Suppressor macrophage treated with lipopolysaccharide for 1 hour (primary cell): ENCODE measurements at places on chromosomes 7 and 10.

- peak; percentile 96 for DNase-seq
These were observed 463 bp upstream of the UPP1 start for GRCh38 chr7:48088559-48089045.

DNA sequence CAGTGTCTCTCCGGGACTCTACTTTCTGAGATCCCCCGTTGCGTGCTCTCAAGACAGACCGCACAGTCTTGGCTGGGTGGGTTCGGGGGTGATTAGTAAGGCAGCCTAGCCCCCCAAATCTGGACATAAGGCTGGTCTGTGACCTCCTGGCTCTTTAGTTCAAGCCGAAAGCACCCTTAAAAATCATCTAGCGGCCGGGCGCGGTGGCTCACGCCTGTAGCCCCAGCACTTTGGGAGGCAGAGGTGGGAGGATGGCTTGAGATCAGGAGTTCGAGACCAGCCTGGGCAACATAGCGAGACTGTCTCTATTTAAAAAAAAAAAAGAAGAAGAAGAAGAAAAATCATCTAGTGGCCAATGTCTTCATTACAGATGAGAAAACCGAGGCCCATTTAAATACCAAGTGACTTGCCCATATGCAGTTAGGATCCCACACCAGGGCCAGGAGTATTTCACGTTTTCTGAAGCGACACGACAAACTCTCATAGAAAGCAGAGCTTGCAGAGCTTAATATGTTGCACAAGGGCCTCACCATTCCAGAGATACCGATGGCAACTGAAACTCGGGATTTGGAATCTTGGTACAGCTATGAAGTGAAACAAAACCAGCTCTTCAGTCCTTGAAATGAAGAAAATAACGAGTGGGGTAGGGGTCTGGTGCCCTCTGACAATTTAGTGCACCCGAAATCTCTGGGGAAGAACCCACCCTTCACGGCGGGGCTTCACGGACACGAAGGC is 703 bp upstream of the HILPDA start:
- DNase-seq: no peak

DNA sequence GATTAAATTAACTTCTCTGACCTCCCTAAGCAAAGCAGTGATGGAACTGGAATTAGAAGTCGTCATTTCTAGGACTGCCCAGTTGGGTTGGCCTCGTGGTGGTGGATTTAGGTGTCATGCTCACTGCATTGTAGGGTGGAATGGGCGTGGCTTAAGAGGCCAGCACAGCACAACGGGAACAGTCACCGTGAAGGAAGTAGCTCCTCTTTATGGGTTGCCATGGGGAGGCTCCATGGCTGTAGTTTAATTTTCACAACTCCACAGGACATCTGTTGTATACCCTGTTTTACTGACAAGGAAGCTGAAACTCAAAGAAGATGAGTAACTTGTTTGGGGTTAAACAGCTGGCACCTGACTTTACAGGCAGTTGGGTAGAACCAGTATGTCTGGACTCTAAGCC is 208.3 kb downstream of the CELF2 start:
- DNase-seq: peak; percentile 81

GRCh38 chr10:122173337-122173736 is 97.8 kb upstream of the BTBD16 start:
- no peak for DNase-seq

DNA sequence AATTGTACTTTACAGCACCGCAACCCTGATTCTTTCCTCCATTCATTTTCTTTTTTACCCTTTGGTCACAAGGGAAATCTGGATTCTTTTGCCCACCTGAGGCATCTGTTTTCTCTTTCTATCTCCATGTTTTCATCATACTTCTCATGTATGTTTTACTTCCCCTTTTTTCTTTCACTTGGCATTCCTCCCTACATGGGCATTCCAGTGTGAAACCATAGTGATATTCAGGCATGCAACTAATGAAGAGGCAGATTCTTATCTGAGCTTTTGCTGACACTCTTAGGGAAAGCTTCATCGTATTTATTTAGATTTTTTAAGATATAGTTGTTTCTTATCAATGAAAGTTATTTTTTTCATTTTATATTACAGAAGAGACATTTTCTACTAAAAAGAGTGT is 405.2 kb upstream of the TEX47 start:
- DNase-seq: no peak

- DNase-seq: no peak
These were observed 1456.1 kb downstream of the GATA3 start for GRCh38 chr10:9510626-9511025.

- no peak for DNase-seq
These were observed 17.0 kb downstream of the BCAP29 start for GRCh38 chr7:107596881-107597581.

- DNase-seq: no peak
These were observed 47.0 kb upstream of the FRMD4A start for GRCh38 chr10:14377591-14378175.

- no peak for DNase-seq
These were observed 95.2 kb downstream of the WDR37 start for GRCh38 chr10:1151076-1152033.

DNA sequence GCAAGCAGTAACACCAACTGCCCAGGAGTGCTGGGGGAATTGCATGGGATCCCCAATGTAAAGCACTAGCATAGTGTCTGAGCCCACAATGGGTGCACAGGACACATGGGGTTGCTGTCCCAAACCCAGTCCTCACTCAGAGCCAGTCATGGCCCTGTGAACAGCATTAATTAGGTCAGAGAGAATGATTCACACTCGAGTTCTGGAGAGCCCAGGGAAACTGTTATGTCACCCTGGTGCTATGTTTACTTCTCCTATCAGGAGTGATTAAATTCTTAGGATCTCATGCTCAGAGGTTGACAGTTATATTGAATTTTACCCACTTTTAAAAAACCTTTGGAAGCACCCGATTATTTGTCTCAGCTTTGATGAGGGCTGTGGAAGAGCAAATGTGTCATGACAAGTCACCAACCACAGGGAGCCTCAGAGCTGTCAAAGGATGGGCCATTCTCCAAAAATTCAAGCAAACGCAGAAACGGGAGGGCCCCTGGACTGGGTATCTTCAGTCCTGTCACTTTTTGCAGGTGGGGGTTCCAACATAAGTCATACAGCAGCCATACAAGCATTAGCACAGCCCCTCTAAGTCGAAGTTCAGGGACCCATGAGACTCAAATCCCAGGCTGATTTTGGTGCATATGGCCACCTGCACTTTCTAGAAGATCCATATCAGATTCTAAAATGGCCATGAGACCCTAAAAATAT is 1.3 kb upstream of the RASSF4 start:
- DNase-seq: peak; percentile 94

GRCh38 chr7:43729924-43730248 is 563 bp upstream of the COA1 start:
- DNase-seq: no peak

GRCh38 chr10:8059191-8059936 is 4.9 kb downstream of the GATA3 start:
- no peak for DNase-seq

DNA sequence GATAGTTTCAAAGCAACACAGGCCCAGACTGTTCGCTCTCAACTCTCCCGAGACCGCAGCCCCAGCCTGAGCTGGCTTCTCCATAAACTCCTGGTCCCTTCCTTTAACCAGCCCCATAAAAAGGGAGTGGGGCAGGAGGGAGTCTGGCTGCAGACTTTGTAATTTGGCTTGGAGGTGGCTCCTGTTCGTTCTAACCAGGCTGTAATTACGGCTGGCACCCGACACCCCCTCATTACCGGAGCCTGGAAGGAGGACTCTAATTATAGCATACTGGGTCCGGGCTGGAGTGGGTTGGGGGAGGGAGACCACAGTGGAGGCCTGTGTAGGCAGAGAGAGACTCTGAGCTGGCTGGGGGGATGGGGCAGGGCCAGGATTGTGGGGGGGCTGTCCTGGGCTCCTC is 49.7 kb downstream of the UNC5B start:
- DNase-seq: no peak

GRCh38 chr7:95141755-95142154 is 182.6 kb downstream of the PON1 start:
- DNase-seq: no peak

DNA sequence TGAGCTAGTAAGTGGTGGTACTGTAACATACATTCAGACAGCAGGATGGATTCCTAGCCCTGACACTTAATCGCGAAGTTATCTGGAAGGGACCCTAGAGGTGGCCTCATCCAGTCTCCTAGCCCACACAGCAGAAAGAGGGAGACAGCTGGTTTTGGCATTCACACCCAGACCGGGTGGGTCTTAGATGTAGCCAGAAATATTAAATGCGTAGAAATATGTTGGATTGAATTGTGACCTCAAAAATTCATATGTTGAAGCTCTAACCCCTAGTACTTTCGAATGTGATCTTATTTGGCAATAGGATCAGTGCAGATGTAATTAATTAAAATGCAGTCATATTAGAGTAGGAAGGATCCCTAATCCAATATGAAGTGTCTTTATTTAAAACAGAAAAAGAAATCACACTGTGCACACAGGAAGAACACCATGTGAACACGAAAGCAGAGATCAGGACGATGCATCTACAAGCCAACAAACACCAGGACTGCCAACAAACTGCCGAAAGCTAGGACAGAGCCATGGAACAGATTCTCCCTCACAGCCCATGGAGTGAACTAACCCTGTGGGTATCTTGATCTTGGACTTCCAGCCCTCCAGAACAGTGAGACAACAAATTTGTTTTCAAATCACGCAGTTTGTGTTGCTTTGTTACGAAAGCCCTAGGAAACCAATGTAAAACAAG is 2.9 kb upstream of the XPNPEP1 start:
- DNase-seq: no peak

GRCh38 chr7:127652333-127653248 is 597 bp downstream of the SND1 start:
- DNase-seq: no peak

GRCh38 chr10:91360461-91360860 is 49.7 kb upstream of the HECTD2 start:
- DNase-seq: no peak

- no peak for DNase-seq
These were observed 17.9 kb downstream of the PDK4 start for GRCh38 chr7:95578299-95578855.

DNA sequence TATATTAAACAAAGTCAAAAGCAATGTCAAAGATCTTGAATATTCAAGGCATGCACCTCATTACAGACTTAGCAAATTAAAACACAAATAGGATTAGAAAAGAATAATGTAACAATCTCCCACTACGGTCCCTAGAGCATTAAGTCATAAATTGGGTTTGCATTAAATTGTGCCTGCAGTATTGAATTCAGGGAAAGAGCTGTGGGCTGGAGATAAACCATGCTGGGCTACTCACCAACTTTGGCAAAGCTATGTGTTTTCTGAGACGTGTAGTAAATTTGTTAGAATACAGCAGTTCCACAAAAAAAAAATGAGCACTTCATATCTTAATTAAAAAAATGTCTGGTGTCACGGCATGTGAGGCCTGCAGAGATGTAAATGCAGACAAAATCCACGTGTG is 241.6 kb downstream of the SNX10 start:
- no peak for DNase-seq

DNA sequence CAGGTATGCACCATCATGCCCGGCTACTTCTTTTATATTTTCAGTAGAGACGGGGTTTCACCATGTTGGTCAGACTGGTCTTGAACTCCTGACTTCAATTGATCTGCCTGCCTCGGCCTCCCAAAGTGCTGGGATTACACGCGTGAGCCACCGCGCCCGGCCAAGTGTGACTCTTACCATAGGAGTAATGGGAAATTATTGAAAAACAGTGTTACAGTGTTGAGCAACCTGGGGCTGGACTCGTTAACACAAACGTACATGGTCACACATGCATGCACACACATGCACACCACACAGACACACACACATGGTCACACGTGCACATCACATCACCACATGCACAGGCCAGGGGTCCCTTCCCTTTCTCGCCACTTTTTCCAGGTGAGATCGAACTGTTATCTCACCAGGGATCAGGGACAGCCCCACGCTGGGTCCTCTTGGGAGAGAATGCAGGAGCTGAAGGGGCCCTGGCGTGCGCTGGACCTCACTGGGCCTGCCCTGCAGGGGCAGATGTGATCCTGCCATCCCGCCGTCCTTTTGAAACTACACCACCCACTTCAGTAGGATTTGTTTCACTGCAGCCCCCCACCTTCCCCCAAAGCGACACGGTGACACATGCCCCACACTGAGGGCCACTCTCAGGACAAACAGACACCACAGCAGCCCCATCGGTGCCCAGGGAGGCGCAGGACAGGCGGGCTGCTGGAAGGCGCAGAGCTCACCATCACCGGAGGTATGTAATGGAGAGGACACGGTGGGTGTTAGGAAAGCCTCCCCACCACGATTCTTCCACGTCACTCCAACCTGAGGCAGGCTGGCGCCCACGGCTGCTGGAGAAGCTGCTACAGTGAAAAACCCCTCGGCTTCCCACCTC is 10.2 kb downstream of the RADIL start:
- no peak for DNase-seq

DNA sequence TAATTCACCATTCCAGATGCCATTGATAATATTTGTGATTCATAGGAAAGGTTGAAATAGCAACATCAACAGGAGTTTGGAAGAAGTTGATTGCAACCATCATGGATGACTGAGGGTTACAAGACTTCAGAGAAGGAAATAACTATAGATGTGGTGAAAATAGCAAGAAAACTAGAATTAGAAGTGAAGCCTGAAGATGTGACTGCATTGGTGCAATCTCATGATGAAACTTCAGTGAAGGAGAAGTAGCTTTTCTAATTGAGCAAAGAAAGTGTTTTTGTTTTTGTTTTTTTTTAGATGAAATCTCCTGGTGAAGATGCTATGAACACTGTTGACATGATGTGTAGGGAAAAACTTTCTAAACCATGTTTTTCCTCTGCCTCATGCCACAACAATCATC is 18.7 kb upstream of the CD36 start:
- DNase-seq: peak; percentile 51

DNA sequence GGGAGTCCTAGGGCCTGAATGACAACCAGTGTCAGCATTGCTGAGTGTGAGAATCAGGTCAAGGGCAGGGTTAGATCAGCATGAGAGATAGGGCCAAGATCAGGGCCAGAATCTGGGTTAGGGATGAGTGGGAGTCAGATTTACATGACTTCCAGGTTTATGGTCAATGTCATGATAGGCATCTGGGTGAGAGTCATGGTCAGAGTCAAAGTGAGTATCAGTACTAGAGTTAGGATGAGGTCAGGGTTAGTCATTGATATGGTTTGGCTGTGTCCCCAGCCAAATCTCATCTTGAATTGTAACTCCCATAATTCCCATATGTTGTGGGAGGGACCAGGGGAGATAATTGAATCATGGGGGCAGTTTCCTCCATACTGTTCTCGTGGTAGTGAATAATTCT is 12.3 kb downstream of the MRPS24 start:
- peak; percentile 28 for DNase-seq

- DNase-seq: peak; percentile 45
These were observed 328.4 kb upstream of the AOAH start for GRCh38 chr7:37052705-37053104.
